ENCODE measurements at places on chromosomes 1 and 21. TPM values are rescaled to one million over a fixed set of nuclear protein-coding genes. Genes with fewer than 3 reads are reported as not detected.

DNA sequence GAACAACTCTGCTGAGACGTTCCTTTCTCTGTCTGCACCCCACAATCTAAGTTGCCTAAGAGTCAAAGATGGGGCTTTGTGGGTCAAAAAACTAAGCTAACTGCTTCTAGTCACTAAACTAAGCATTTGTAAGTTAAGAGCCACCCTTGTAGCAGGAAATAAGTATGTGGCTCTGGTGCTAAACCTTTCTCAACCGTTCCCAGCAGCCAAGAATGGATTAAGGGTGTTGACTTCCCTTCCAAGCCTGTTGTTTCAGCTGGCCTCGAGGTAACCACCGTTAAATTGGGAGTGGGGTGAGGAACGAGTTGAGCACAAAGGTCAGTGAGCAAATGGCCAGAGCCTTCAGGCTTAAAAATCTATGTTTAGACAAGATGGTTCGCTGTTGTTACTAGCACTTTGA lies 169.1 kb downstream of the TRIM33 start:
- DNase-seq: no peak
- H3K27ac ChIP-seq: no peak overlapping the region
- no peaks in the 10 kb centered on the region for H3K27me3 ChIP-seq
- no peak overlapping the region for H3K4me3 ChIP-seq
- no peaks in the 10 kb centered on the region for H3K36me3 ChIP-seq
- no peaks in the 10 kb centered on the region for H3K4me1 ChIP-seq

Gene LCE6A
- not detected for total RNA-seq

- H3K36me3 ChIP-seq: no peaks in the 10 kb centered on the region
- peak overlapping the region; percentile 74 for H3K4me3 ChIP-seq
- no peak overlapping the region for H3K27ac ChIP-seq
- peaks cover 8% of the 10 kb centered on the region for H3K4me1 ChIP-seq
These were observed 3.0 kb downstream of the FMO1 start for GRCh38 chr1:171251042-171251951.

GRCh38 chr21:40646651-40647050 lies 200.3 kb downstream of the DSCAM start:
- no peaks in the 10 kb centered on the region for H3K27me3 ChIP-seq
- H3K4me3 ChIP-seq: no peak overlapping the region
- no peaks in the 10 kb centered on the region for H3K4me1 ChIP-seq
- DNase-seq: no peak
- no peak overlapping the region for H3K27ac ChIP-seq
- peaks cover 16% of the 10 kb centered on the region for H3K36me3 ChIP-seq

DNA sequence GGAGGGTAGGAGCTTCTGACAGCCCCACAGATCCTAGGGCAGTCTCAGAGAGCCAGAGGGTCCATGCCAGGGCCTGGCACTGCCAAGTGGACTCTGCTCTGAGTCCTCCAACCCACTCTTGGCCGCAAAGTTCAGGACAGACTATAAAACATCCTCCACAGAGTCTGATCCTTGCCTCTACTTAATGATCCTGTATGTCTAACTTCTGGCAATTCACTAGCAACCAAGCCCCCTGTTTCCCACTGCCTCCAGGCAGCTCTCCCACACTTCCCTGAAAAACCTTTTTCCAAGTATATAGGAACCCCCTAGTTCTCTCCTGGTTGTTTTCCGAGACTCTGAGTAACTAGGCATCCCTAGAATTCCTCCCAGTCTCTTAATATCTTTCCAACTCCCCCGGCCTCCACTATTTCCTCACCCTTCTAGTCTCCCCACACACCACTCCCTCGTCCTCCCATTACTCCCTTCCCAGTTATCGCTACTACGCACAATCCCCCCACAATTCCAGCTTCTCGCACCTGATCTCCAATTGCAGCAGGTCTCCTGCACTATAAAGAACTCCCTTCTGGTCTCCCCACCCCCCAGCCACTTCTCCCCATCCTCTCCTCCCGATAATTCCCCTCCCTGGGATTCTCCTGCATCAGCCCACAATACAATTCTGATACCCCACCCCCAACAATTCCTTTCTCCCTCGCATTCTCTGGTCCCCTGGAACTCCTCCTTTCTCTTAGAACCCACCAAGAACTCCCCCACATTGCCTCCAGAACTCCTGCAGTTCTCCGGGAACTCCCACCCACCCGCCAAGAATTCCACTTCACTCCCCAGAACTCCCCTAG lies 574 bp downstream of the IGSF9 start:
- no peak overlapping the region for H3K27ac ChIP-seq
- H3K4me3 ChIP-seq: peak overlapping the region; percentile 92
- no peaks in the 10 kb centered on the region for H3K4me1 ChIP-seq
- DNase-seq: peak; percentile 33

DNA sequence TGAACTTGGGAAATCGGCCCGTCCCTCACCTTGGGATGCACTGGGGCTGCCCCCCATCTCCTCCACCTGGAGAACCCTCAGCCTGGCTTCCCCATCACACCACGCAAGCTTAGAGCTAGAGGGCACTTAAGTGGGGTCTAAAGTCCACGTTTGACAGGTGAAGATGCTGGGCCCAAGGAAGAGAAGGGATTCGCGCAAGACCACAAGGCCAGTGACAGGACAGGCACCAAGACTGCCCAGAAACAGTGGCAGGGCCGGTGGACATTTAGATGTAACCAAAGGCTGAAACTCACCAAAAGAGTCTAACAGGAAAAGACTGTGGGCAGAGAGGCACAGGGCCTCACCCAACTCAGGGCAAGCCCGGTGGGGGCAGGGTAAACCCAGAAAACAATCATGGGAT lies 130.8 kb upstream of the EDN2 start:
- no peaks in the 10 kb centered on the region for H3K36me3 ChIP-seq
- DNase-seq: no peak
- H3K4me1 ChIP-seq: peaks cover 4% of the 10 kb centered on the region
- H3K27me3 ChIP-seq: no peaks in the 10 kb centered on the region
- no peak overlapping the region for H3K4me3 ChIP-seq
